Bronchial epithelial cell (primary cell): ENCODE measurements at places on chromosomes 1 and 21.

- no peak for DNase-seq
These were observed 145.9 kb downstream of the PGBD5 start for GRCh38 chr1:230280054-230280795.

DNA sequence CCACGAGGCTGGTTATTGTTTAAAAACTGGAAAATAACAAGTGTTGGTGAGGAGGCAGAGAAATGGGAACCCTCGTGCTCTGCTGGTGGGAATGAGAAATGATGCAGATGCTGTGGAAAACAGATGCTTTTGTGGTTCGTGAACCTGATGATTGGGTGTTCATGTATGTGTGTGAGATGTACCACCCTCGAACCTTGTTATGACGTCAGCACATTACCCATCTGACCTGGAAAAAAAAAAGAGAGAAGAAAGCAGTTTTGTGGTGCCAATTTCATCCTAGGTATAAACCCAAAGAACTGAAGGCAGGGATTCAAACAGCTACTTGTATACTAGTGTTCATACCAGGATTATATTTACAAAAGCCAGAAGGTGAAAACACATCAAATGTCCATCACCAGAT, 6.4 kb upstream of the CFAP107 start:
- DNase-seq: no peak

- DNase-seq: peak; percentile 68
These were observed 20.3 kb upstream of the AZIN2 start for GRCh38 chr1:33060579-33061083.

DNA sequence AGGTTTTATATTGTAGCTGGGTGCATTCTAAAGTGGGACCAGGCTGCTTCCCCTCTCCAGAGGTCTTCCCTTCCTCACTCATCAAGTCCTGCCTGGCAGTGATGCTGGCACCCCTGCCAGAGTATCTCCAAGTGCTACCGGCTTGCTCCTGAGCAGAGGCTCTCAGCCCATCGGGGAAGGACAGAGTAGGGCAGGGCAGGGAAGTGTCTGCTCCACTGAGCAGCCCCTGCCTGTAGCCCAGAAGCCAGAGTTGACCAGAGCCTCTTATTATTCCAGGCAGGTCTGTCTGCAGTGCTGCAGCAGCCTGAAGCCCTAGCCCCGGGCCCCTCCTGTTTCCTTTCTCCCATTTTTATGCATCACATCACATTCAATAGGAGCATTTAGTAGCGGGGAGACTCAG, 51.1 kb downstream of the ATP2B4 start:
- no peak for DNase-seq

DNA sequence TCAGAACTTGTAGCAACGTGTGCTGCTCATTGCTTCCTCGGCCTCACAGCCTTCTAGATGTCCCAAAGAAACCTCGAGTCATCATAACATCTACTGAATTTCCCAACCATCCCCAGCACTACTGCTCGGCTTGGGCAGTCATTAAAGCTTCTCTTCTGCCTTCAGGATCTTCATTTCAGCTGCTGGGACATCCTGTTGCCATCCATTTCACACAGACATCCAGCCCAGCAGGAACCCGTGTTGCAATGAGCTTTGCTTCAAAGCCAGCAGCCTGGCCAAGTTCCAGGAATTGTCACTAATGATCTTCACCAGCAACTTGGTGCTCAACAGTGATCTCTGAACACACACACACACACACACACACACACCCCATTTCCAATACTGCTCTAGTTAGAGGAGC, 18.5 kb downstream of the WLS start:
- peak; percentile 74 for DNase-seq

DNA sequence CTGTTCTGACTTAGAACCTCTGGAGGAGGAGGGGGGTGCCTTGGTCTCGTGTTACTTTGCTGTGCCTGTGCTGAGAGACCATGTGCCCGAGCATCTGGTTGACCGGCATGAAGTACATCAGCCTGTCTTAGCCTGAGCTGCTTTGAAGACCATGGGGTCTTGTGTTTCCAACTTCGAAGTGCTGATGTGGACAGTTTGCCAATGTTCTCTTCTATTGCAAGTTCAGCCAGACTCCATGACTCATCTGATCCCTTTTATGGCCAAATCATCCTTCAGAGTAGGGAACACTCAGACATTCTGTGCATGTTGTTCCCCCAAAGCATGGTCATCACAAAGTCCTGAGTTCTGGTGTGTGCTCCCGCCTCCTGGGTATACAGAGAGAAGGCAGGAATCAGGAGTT, 6.0 kb upstream of the PLA2G2C start:
- DNase-seq: peak; percentile 39

- DNase-seq: peak; percentile 73
These were observed 7.6 kb downstream of the ENO1 start for GRCh38 chr1:8870616-8871538.

- DNase-seq: peak; percentile 79
These were observed 2.8 kb downstream of the SRARP start for GRCh38 chr1:16006552-16007485.

DNA sequence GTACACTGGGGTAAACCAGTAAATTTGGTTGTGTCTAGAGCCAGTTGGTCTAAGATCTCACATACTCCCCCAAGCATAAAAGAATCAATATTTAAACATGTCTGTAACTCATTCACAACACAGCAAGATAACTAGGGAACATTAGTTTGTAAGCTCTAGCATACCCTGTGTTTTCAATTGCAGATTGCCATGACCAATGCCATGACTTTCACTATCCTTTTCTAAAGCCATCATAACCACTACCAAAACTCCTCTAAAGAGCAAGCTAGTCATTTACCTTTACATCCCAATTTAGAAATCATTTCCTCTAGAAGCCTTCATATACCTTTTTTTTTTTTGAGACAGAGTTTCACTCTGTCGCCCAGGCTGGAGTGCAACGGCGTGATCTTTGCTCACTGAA, 56.5 kb upstream of the PLA2G4A start:
- DNase-seq: no peak

GRCh38 chr1:228866468-228866867, 131.2 kb downstream of the RHOU start:
- DNase-seq: no peak

GRCh38 chr1:228312136-228312764, 94.4 kb downstream of the TRIM11 start:
- no peak for DNase-seq

GRCh38 chr1:174448531-174448883, 743 bp downstream of the GPR52 start:
- DNase-seq: no peak

DNA sequence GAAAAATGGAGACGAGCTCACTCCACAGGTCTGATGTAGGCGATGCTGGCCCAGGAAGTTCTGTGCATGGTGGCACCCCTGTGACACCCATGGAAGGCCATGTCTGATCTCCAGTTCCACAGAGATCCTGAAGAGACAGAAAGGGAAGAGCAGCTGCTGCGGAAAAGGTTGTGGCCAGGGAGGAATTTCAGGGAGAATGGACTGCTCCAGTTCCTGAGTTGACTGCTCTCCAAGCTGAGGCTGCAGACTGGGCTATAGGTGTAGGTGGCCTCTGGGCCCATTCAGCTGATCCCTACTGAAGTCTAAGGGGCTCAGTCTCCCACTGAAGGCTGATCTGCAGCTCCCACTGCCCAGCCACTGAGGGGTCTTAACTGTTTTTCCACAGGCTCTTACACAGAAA, 89.2 kb downstream of the ETS2 start:
- DNase-seq: no peak

- no peak for DNase-seq
These were observed 4.1 kb downstream of the ADORA1 start for GRCh38 chr1:203131548-203132200.

DNA sequence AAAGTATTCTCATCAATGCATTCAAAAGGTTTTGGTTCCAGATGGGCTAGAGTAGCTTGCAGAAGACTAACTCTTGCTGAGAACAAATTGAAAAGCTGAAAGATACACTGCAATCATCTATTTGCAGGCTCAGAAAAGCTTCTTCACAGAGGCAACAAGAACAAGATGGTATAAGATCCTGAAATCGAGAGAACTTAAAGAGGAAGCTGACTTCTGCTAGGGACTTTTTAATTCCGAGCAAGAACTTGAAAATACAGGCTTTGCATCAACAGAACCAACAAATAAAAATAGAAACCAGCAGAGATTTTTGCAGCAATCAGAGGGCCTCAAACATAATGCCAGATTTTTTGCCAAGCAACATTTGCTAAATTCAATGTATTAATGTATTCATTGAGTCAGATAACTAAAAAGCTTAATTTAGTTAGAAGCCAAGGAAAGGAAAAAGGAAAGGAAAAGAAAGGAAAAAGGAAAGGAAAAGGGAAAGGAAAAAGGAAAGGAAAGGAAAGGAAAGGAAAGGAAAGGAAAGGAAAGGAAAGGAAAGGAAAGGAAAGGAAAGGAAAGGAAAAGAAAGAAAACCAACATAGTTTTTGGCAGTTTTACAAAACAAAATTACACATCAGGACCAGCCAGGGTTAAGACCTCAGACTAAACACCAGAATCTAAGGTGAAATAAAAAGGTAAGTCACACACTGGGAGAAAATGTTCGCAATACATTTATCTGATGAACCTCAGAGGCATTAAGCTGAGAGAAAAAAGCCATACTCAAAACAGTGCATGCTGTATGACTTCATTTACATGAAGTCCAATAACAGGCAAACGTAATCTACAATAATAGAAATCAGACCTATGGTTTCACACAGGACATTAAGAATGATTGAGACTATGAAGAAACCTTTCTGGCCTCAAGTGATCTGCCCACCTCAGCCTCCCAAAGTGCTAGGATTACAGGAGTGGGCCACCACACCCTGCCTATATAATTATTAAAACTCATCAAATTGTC, 42.6 kb downstream of the FAF1 start:
- no peak for DNase-seq
